Activated CD4-positive, CD25-positive, alpha-beta regulatory T cell treated with anti-CD3 and anti-CD28 coated beads, Interleukin-2, amount 50 U/mL, for 16 hours (primary cell): ENCODE measurements at places on chromosomes 1 and 21.

DNA sequence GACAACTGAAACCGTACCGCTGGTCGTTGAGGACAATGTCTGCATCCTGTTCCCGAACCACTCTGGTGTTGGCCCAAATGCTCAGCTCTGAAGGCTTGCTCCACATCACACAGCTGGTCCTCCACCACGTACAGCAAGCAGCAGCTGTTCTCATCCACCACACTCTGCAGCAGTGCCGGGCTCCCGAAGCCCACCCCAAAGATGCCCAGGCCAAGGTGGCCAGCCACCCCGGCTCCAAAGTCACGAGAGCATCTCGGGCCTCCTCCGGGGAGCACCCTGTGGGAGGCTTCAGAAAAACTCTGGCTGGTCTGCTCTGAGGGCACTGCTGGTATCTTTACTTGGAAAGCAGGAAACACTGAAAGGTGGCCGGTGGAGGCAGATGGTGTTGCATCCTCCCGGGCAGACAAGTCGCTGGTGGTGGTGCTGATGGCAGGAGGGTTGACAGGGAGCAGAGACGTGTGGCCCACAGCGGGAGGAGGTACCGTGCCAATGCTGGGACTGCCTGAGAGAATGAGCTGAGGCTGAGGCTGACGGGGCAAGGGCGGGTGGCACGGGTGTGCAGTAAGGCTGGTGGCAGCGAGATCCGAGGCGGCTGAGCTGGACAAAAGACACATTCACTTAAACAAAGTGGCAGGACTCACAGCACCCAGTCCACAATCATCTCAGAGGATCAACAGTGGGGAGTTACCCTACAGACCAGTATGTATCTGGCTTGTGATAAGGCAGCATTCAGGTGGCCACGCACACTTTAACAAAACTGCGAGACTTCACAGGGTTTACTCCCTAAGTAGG, 6.5 kb upstream of the CCDC27 start:
- no peak for DNase-seq

DNA sequence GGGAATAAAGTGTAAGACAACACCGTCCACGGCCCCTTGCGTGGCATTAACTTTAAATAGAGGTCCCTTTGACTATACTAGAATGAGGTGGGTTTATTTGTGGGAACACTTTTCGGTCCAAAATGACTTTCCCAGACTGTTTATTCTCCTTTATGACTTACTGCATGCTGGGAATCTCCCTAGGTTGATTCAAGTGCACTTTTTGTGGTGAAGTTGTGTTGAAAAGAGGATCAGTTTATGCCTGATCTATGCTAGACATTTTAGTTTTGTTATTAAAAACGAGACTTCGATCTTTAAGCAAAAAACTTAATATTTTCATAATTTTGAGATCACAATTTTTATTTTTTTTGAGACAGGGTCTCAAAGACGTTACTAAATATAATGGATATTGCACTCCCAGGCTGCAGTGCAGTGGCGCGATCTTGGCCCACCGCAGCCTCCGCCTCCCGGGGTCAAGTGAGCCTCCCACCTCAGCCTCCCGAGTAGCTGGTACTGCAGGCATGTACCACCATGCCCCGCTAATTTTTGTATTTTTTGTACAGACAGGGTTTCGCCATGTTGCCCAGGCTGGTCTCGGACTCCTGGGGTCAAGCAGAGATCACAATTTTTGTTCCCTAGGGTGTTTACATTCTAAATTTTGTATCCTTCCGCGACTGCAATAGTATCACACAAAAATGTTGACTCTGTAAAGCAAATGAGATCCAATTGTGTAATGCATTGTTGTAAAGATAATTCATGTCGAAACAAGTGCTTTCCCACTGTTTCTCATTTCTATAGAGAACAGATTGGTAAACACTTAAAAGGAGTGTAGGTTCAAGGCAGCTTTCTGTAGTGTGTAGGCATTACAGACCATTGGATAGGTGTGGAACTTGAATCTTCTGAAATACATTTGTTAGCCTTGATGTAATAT, 1.6 kb downstream of the CDC42 start:
- no peak for DNase-seq

DNA sequence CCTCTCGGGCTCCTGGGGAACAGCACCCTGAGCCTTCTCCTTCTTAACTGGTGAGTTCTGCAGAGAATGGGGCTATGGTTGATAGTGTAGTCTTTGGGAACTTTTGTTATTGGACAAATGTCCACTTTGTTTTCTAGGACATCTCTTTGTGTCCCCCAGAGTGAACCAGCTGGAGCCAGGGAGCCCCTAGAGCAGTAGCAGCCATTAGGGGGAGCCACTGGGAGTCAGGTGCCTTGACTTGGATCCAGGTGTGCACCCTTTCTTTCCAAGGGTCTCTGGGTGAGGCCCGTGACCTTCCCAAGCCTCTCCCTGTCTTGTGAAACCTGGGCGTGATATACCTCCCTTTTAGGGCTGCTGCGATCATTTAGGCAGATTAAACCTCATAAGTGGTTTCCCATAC, 36.9 kb downstream of the ABCG1 start:
- DNase-seq: no peak

DNA sequence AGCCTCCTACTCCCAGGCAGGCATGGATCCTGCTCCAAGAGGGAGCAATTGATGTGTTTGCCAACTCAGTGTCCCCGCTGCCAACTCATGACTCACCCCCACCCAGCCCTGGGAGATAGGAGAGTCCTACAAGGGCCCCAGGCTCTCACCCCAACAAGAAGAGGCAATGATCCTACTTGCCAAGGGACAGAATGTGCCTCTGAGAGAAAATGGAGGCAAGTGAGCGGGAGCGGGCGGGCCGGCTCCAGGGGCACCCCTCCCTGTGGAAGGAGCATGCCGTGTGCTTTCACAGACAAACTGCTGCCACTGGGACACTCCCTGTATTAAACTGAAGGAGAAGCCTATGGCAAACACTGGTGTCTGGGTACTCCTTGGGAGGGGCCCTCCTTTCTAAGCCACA, 16.7 kb downstream of the PKP1 start:
- no peak for DNase-seq

GRCh38 chr1:38994196-38994595, 3.1 kb downstream of the AKIRIN1 start:
- DNase-seq: no peak

DNA sequence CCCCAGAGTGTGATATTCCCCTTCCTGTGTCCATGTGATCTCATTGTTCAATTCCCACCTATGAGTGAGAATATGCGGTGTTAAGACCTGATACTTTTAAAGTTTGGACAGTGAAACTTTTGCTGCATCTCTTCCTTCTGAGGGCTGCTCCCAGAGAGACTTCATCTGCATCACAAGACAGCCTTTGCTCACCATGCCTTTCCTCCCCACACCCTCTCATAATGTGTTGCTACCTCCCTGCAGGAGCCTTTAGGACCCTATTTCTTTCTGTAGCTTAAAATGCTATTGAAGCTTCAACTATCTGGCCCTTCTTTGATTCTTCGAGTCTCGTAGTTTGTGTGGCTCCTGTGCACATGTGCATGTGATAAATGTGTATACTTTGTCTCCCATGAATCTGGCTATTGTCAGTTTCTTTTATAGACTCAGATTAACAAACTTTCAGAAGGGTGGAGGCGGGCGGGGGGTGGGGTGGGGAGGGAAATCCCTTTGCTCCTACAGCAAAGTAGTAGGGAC, 23.7 kb downstream of the LEPR start:
- DNase-seq: no peak

GRCh38 chr1:190478149-190479049, 735 bp upstream of the BRINP3 start:
- no peak for DNase-seq

DNA sequence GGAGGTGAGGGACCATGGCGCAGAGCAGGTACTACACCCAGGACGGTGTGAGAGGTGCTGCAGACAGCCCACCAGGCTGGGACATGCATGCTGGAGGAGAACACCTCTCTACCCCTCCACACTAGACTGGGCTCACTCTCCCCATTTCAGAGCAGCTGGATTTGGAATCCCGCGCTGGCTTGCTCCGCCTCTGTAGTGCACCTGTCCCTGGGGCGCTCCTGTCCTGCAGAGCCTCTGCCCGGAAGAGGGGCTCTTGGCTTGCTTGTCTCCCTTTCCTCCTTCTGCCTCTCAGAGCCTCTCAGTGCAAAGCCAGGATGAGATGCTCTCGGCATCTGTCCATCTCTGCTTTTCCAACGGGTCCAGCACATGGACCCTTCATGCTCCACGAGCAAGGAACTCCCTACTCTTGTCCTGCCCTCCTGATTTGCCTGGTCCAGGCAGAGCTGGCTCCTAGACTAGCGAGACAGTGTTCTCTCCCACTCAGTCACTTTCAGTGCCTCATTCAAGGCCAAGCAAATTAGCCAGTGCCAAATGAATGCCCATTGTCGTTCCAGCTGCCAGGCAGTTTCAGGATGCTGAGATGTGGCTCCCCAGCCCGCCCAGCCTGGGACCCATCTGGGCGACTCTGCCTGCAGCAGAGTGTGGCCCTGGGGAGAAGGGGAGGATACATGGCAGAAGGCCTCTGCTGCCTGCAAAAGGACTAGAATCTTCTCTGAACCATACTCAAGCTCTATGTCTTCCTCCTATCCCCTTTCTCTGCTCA, 33.7 kb downstream of the CDCA8 start:
- DNase-seq: no peak

GRCh38 chr1:201023517-201023902, at the start of gene KIF21B:
KIF21B (minus strand) TSS chr1:201023714; CDS start chr1:201023383, 331 bp downstream.
- peak; percentile 81 for DNase-seq

- no peak for DNase-seq
Observed at GRCh38 chr1:34915521-34915920, 13.9 kb downstream of the DLGAP3 start.
